ENCODE measurements at places on chromosomes 4 and X. TPM values are rescaled to one million over a fixed set of nuclear protein-coding genes. Genes with fewer than 3 reads are reported as not detected.

DNA sequence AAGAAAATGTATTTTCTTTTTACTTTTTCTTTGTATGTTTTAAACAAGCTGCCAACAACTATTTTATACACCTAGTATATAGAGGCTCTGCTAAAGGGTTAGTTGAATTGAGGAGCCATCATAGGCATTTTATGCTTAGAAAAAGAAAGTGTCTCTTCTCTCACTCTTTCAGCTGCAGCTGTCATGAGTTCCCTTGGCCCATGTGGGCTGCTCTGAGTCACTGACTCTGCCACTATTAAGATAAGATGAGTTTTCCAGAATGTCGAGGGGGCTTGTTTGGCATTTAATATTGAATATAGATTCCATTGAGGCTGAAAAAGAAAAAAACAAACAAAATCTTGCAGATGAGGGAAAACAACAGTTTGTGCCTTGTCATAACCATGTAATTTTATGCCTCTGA, 126.0 kb upstream of the PAQR3 start:
- peak; percentile 36 for DNase-seq

GRCh38 chr4:28723371-28723770, 1862.7 kb downstream of the STIM2 start:
- DNase-seq, result no peak

The ZNF182 gene
- 4.0 TPM for total RNA-seq

DNA sequence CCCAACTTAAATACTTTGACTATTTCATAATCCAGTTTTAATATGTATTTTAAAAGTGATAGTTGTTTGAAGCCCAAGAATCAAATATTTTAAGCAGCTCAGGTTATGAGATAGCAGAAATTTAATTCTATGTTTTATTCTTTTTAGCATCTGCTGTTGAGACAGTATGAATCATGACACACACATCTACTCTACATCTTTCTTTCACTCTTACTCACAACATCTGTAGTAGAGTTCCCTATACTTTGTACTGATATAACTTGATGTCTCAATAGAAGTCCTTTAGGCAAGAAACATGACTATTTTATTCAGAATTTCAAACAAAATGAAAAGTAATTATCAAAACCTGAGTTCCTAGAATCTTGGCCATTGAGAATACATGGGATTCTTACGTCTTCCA, 187.9 kb upstream of the GNPDA2 start:
- DNase-seq, result no peak

DNA sequence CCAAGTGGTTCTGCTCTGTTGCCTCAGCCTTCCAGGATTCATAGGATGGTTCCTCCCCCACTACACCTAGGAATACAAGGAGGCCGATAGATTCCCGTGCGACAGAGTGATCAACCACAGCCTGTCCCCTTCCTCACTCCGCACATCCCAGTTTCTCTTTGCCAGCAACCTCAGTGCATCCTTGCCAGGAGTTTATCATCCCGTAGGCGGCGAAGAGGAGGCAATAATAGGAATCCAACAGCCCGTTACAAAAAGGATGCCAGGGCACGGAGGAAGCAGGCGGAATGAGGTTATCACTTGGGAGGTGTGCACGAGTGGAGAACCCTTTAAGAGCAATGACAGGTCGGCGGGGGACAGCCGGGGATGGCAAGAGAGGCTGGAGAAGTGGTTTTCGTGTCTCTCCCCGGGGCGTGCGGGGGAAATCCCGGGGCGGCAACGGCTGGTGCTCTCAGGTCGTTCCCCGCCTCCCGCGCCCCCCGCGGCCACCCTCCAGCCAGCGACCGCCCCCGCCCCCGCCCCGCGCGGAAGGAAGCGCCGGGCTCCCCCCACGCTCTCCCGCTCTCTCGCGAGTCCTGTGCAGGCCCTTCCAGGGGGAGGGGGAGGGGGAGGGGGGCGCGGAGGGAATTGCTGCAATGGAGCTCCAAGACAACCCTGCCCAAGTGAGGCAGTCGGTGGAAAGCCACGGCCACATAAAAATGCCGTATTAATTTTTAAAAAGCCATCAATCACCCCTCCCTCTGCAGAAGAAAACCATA, 1.6 kb downstream of the PPP3CA start:
- DNase-seq, result peak; percentile 63

All from right cardiac atrium (tissue), 5 donors.